Transverse colon (tissue), 4 donors: ENCODE measurements at places on chromosomes 13 and 19.
A peak's percentile ranks its signal among the peaks of the same experiment; 100 is the strongest.

GRCh38 chr19:16457195-16457953 is 14.4 kb downstream of the EPS15L1 start:
- DNase-seq: no peak

DNA sequence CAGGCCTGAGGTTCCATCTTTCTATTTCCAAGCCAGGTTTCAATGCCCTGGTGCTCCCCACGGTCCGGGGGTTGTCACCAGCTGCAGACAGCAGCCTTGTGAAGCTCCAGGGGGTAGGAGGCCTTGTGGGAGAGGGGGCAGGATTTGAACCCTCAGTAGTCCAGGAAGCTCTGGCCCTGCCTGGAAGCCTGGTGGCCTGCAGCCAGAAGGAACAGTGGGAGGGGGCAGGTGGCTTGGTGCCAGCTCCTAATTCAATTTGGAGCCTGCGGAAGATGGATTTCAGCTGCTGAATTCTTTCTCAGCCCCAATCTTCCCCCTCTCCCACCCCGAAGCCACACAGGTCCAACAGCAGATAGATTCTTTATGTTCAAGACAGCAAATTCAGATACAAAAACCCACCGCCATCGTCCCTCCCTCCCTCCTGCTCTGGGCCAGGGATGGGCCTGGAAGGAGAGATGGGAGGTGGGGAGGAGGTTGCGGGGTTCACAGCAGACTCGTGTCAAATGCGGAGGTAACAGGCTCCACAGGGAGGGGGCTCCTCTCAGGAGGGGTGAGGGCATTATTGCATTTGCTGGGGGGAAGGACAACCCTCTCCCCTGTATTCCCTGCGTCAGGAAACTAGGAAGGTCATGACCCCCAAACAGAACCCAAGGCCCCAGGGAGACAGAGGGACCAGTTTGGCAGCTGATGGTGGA is 2.4 kb upstream of the PTGER1 start:
- DNase-seq: no peak

DNA sequence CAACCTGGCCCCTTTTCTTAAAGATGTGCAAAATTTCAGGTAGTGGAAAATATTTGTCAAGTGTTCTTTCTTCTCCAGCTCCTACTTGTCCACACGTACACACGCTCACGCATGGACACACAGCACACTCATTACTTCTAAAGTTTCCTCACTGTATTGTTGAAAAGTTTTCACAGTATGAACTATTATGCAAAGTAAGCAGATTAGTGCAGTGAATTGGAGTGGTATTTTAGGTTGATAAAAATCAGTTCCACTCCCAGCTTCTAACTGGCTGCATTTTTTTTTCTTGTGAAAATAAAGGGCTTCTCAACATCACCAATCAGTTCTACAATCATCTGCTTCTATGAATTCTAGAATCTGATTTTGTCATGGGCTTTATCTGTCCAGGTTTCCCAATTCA is 264.5 kb downstream of the DCT start:
- no peak for DNase-seq

DNA sequence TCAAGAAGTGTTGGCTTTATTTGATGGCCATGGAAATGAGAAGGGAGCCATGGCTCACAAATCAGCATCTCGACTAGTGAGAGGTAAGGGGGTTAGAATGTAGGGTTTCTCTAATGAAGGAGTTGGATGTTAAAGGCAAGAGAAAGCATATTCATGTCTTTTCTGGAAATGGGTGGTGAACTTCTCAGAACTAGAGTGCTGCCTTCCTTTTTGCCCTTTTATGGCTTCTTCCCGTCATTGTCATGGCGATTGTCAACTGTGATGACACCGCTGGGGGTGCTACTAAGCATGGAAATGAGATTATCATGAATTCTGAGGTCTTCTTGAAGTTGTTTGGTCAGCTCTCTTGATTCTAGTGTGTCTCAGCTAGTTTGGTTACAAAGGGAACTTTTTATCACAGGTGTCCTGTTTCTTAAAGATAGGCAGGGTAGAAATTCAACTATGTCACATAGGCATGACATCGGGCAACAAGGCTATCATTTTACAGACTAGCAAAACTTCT is 180.4 kb downstream of the LIG4 start:
- no peak for DNase-seq

DNA sequence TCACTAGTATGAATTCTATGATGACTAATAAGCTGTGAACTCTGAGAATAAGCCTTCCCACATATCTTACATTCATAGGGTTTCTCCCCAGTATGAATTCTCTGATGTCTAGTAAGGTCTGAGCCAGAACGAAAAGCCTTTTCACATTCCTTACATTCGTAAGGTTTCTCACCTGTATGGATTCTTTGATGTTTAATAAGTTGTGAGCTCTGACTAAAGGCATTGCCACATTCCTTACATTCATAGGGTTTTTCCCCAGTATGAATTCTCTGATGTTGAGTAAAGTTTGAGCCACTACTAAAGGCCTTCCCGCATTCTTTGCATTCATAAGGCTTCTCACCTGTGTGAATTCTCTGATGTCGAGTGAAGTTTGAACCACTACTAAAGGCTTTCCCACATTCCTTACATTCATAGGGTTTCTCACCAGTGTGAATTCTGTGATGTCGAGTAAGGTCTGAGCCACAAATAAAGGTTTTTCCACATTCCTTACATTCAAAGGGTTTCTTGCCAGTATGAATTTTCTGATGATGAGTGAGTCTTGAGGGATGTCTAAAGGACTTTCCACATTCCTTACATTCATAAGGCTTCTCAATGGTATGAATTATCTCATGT is 30.7 kb upstream of the ZFP82 start:
- no peak for DNase-seq

- DNase-seq: no peak
Observed at GRCh38 chr13:36959456-36960116, 39.5 kb upstream of the SMAD9 start.

GRCh38 chr13:27421101-27421871 is 3.1 kb upstream of the GTF3A start:
- no peak for DNase-seq

GRCh38 chr13:111909501-111909900 is 157.4 kb upstream of the SOX1 start:
- no peak for DNase-seq

- no peak for DNase-seq
Observed at GRCh38 chr19:17659996-17660395, 28.2 kb downstream of the UNC13A start.

GRCh38 chr19:38190061-38190460 is 34.0 kb downstream of the DPF1 start:
- DNase-seq: no peak

- no peak for DNase-seq
Observed at GRCh38 chr13:63156816-63157215, 1741.2 kb upstream of the PCDH20 start.

- no peak for DNase-seq
Observed at GRCh38 chr19:8398311-8398771, 8.2 kb downstream of the RAB11B start.

GRCh38 chr13:112867301-112867711 is 101.7 kb upstream of the MCF2L start:
- no peak for DNase-seq

GRCh38 chr19:41784743-41785142 is 11.6 kb upstream of the CEACAM3 start:
- DNase-seq: no peak

DNA sequence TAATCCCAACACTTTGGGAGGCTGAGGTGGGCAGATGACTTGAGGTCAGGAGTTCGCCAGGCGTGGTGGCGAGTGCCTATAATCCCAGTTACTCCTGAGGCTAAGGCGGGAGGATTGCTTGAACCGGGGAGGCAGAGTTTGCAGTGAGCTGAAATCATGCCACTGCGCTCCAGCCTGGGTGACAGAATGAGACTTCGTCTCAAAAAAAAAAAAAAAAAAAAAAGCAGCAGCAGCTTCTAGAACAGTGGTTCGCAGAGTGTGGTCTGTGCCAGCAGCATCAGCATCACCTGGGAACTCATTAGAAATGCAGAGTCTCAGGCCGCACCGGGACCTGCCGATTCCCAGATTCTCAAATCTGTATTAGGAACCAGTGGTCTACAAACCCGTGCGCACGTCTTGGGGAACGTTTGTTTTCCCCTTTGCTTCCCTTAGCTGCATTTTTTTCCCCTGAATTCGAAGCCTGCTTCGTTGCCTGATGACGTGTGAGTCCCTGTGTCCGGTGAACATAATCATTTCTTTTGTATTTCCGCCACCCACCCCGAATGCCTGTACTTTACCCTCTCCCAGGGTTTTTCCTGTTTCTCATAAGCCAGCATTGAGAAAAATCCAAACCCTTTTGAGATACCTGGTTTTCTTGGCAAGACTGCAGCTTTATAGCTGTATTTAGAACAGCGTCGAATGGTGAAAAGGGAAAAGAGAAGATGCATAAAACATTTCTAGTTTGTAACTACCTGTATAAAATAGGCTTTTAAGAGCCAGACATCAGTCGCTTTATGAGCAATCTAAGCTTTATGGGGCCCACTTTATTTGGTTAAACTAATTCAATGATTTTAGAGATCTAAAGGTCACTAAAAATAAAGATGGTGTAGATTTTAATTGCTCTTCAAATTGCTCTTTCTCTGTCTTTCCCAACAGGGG is 49.8 kb downstream of the BICRA start:
- DNase-seq: peak; percentile 65

GRCh38 chr19:55930996-55931515 is 1.1 kb downstream of the NLRP13 start:
- DNase-seq: no peak

- DNase-seq: peak; percentile 19
Observed at GRCh38 chr19:19321141-19321577, 530 bp downstream of the MAU2 start.

DNA sequence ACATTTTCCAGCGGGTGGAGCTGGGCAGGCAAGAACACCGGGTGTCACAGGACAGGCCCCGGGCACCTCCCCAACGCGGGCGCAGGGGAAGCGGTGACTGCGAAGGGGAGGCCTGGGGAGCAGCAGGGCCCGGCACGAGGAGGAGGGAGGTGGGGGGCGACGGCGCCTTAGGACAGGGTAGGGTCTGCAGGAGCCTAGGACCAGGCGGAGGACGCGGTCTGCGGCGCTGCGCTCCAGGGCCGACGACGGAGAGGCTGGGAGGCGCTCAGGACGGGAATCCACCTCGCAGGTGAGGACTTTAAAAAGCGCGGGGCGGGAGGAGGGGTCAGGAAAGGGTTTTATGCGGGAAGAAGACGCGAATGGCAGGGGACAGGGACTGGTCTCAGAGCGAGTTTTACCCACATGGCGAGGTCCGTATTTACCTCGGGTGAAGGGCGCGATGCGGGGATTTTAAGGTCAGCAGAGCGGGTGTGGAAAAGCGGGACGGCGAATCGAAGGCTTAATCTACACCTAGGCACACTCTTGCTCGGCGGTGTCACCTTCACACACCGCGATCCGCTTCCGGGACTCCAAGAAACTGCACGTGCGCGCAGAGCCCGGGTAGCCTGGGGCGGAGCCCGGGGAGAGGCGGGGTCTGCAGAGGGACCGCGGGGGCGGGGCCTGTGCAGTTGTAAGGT is 13.5 kb downstream of the ERVV-2 start:
- DNase-seq: no peak

DNA sequence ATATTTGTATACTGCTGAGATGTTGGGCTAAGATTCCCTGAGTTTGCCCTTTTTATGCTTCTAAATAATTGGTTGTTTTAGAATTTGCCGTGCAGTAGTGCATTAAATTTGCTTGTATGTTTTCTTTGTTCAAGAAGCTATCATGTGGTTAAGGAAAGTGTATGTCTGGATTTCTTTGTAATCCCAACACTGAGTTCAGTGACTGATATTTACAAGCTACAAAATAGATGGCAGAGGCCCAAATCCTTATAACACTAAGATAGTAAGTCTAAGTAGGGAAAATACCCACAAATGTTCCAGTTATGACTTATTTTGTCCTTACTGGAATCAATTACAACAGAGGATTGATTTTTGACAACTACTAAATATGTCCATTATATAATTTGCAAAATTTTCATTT is 435.0 kb upstream of the KLF12 start:
- DNase-seq: no peak

- no peak for DNase-seq
Observed at GRCh38 chr13:48066310-48066989, 28.5 kb downstream of the MED4 start.

- no peak for DNase-seq
Observed at GRCh38 chr19:41912899-41913537, 15.2 kb downstream of the ERFL start.

GRCh38 chr19:19746286-19747213 is 13.6 kb upstream of the ZNF14 start:
- no peak for DNase-seq

DNA sequence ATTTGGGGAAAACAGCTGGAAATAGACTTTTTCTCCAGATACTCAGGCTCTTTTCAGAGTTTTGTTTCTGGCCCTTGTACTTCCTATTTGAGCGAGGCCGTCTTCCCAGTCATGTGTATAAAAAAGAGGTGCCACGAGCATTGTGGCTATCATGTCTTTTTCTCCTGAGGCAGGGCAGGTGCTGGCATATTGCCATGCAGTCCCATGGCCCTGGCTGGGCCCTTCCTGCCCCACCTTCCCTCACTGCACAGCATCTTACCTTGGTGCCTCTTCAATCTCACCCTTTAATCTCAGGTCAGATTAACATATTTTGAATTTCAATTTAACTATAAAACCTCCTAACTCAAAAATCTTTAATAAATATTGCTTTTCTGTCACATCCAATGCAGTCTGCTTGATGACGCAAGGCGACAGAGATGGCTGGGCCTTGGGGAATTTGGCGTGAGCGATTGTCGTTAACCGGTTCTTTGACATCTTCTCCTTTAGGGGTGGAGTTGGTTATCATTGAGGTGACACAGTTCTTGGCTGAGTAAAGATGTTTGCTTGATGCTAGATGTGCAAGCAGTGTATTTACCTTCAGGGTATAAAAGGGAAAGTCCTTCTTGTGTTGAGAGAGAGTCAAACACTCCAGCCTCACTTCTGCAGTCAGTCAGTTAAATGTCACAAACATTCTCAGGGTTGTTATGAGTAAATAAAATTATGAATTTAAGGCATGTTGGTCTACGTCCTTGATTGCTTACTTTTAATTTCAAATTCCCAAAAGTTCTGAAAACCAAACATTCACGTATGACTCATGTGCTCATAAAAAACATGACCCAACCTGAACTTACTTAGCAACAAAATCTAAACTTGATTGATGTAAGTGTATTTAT is 289.9 kb downstream of the MYO16 start:
- no peak for DNase-seq

- DNase-seq: no peak
Observed at GRCh38 chr19:29896802-29897201, 45.2 kb upstream of the URI1 start.

DNA sequence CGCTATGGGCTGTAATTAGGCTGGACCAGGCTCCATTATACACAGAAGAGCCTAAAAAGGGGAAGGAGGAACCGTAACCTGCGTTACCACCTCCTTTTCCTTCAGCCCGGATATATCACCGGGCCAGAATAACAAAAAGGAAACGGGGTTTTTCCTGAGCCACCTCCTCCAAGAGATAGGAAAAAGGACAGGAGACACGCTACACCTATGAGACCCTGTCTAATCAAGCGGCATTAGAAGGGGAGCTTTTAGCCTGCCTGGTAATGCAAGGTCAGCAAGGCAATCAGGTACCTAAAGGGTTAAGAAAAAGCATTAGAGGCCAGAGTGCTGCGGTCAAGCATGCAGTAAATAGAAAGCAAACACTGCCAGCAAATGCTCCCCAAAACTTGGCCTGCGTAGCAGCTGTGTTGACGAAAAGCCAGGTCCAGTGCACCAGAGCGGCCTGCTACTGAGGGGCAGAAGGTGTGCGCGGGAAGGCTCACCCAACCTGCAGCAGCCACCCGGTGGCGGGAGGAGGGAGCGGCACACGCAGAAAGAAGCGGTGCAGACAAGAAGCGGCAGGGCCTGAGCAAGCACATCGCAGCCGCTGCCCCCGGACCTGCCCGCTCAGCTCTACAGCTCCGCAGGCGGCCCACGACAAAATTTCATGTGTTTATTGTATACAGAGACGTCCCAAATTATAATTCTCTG is 1466.1 kb downstream of the UQCRFS1 start:
- peak; percentile 21 for DNase-seq
